ENCODE measurements at places on chromosomes 6 and 20.

- DNase-seq, result no peak
Observed at GRCh38 chr6:141526985-141527384, 605.7 kb upstream of the GJE1 start.

- DNase-seq, result no peak
Observed at GRCh38 chr6:45351667-45352066, 23.5 kb downstream of the RUNX2 start.

DNA sequence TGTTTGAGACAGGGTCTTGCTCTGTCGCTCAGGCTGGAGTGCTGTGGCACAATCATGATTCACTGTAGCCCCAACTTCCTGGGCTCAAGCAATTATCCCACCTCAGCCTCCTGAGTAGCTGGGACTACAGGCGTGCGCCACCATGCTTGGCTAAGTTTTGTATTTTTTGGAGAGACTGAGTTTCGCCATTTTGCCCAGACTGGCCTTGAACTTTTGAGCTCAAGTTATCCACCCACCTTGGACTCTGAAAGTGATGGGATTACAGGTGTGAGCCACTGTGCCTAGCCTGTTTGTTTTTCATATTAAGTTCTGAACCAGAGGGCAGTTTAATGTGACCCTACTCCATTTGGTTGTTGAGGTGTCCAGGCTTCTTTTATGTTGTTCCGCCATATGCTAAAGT lies 194.8 kb downstream of the PLCB1 start:
- DNase-seq, result no peak

GRCh38 chr6:168583821-168584220 lies 142.8 kb downstream of the SMOC2 start:
- no peak for DNase-seq

DNA sequence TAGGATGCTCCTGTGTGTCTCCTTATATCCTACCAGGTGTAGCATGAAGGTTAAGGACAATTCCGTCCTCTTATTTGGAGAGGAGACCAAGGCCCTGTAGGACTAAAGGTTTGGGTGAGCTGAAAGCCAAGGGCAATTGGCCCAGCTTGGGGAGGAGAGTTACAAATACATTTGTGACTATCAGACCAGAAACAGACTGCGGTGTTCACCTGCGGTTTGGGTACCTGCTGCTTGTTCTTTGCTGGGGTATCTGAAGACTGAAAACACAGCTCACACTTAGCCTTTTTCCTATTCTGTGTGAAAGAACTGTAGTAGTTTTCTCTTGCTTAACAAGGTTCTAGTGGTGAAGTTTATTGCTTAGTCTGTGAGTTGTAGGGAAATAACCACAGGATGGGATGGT lies 55.0 kb downstream of the ESR1 start:
- no peak for DNase-seq

DNA sequence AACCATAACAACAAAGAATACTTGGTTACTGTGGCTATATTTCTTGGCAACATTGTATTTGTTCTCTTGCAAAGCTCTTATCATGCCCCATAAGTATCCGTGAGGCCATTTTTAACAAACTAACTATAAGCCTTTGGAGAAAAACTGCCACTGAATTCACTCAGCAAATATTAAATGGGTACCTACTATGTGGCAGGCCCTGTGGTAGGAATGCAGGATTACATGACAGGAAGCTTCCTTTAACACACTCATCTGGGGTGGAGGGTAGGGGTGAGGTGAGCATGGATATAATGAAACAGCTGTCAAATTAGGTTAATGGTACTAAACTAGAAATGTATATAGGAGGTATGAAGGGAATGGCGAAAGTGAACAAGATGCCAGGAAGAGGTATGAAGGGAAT lies 504.8 kb downstream of the MEI4 start:
- DNase-seq, result no peak

DNA sequence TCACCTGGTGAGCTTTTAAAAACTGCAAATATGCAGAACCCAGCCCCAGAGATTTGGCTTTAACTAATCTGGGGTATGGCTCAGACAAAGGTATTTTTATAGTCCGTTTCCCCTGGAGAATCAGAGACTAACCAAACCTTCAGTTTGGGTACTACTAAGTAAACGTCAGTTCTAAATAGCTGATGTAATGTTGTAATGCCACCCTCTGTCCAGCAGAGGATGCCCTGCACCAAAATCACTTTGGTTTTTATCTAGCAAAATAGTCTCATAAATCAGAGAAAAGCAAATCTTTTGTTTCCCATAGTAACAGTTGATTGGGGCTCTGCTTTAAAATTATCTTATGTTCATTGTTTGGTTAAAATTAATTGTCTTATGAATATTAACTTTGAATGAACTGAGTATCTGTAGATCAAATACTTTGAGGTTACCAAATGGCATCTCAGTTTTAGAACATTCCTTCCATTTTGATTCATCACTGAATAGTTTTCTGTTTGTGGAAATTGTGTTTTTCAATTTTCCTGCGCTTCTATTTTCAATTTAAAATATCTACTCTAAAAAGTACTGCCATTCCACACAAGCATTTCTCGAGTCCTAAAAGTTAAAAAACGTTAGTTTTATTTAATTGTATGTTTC lies 278.3 kb upstream of the PLCB4 start:
- DNase-seq, result peak; percentile 60

Data from ELR (cell line).